ENCODE measurements at places on chromosomes 1 and 21.

DNA sequence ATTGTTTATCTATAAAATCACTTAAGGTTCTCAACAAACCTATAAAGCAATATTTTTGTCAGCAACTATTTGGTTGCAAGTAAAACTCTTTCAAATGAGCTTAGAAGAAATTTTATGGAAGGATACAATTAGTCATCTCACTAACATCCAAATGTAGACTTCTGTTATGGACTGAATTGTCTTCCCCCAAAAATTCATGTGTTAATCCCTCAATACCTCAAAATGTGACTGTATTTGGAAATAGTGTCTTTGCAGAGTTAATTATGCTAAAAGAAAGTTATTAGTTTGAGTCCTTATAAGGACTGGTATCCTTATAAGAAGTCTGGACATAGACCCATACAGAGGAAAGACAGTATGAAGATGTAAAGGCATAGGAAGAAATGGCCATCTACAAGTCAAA, 357.8 kb upstream of the PRMT6 start:
- no peak for DNase-seq

GRCh38 chr1:202197653-202198365, 4.2 kb downstream of the LGR6 start:
- no peak for DNase-seq

DNA sequence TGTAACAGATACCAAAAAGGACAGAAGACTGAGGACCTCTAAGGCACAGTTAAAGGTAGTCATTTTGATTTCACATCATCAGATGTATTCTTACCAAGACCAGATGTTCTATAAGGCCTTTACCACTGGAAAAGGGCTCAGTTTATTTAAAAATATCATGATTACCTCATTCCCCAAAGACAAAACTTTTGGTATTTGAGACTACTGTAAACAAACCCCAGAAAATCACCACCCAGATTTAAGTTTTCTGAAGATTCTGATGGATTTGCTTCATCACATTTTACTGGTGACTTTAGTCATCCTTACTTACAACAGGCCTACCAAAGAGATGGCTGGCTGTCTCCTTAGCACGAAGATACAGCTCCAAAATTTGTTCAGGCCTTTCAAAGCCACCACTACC, 8.3 kb downstream of the ENAH start:
- no peak for DNase-seq

DNA sequence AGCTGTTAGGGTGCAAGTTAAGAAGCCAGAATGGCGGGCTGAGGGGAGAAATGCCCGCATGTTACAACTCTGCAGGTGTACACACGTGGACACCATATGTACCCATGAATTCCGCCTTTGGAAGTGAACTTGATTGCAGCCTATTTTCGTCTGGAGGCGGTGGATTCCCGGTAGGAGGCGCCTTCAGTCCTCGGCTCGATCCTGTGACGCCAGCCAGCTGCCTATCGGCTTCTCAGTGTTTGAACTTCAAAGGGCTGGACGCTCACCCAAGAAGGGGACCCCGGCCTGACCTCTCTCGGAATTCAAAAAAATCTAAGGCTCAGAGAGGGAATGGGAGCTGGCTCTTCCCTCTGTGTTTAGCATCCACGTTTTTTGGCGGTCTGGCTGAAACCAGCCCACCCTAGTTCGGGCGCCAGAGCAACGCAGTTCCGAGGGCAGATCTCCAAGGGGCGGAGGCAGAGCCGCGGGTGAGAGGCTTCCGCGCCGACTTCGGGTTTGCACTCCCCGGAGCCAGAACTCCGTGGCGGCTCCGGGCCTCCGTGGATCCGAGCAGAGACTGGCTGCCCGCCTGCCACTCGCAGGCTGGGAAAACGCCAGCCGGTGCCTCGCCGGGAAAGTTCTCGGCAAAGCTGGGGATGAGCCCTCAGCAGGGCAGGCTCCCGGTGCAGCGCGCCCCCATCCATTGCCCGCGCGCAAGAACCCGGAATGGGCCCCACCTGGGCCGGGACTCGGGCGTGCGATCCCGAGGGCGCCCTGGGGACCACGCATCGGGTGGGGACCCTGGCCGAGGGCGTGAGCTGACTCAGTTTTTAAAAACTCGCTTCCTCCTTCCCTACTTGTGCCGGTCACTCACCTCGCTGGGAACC, 996 bp upstream of the TMEM51 start:
- DNase-seq, result no peak

DNA sequence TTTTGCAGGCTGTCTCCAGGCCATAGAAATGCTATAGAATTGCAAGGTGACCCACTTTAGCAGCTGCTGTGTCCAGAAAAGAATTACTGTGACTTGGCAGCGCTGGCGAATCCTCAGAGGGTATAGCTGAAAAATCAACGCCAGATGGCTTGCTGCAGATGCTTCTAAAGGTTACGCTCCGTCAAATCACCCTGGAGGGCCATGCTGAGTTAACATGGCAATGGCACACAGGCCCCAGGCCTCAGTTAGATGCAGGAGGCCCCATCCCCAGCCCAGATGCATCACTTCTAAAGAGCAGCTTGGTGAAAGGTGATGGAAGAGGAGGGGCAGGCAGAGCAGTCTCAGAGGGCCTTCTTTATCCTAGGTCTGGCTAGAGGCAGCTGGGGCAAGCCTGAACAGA, 18.0 kb downstream of the KIAA1614 start:
- DNase-seq, result no peak

DNA sequence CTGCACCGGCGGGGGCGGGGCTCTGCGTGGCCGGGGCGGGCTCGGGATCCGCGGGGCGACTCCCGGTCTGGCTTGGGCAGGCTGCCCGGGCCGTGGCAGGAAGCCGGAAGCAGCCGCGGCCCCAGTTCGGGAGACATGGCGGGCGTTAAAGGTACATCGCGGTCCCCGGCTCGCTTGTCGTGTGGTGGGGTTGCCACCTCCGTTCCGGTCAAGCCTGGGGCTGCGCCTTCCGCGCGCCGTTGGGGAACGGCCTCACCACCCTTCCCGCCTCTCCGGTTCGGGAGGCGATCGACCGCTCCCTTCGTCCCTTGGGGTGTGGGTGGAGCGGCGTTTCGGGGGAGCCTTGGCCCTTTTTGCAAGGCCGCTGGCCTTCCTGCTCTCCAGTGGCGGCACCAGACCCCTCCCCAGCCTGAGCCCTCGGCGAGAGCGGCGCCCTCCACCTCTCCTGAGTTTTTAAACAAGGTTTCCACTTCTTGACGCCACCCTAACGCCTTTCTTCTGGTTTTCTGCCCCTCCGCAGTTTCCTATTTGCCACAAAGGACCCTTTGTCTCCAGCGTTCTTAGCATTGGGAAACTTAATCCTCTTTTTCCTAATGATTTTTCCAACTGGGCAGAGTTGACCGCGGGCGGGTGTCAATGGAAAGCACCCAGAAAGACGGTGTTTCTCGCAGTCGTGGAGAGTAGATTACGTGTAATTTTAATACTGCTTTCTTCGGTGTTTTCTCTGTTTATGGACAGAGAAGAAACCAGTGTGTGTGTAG, at the start of the genes LEPR and LEPROT:
Gene LEPR, plus strand, starts transcription at position 79 of the 761 bp plus-strand sequence. CDS start 144,898 bp downstream, outside the sequence.
Gene LEPROT, plus strand, starts transcription at position 79 of the 761 bp plus-strand sequence. Its CDS starts 57 bp downstream, at position 136.
- no peak for DNase-seq

GRCh38 chr21:29739176-29739575, 200.6 kb downstream of the GRIK1 start:
- DNase-seq, result no peak

- no peak for DNase-seq
These were observed 5.2 kb downstream of the TBX15 start for GRCh38 chr1:118982821-118983557.

DNA sequence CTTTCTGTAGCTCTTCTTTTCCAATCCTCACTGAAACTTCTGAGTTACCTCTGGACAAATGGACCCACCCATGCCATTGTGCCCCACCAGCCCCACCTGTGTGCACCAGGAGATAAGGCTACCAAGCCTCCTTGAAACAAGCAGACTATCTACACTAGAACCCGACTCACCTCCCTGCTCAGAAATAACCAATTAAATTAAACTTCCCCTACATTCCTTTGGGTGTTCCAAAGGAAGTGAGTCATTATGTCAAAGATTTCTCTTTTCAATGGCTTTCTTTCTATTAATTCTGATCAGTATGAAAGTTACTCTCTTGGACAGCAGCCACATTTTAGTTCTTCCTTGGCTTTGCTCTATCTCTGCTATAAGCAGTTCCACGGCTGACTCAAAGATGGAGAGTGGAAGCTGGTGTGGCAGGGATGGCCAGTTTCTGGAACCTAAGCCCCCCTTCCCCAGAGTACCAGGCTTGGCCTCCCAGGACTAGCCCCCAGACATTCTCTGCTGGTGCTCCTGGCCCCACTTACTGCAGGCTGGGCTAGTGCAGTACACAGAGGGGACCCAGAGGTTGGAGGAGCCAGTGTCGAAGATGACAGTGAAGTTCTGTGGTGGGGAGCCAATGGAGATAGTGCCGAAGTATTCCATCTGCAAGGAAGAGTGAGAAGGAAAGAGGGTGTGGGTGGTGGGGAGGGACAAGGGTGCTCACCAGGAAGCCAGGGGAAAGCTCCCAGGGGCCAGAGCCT, 1.9 kb downstream of the CTSE start:
- DNase-seq, result no peak

DNA sequence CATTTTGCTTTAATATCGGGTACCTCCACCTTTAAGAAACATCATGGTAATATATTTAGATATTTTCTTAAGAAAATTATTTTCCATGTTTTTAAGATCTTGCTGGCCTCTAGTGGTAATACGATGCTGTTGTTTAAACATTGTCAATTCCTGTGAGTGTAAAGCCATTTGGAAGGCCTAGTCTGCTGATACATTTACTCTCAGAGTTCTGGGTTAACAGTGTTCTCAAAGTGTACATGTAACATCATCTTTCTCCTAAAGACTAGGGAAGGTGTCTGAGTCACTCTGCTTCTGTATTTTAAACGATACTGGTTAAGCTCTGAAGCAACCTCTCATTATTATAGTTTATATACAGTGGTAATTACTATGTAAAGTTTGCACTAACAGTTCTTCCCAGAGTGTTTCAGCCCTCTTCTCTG, 189.1 kb downstream of the RASAL2 start:
- DNase-seq, result peak; percentile 11

DNA sequence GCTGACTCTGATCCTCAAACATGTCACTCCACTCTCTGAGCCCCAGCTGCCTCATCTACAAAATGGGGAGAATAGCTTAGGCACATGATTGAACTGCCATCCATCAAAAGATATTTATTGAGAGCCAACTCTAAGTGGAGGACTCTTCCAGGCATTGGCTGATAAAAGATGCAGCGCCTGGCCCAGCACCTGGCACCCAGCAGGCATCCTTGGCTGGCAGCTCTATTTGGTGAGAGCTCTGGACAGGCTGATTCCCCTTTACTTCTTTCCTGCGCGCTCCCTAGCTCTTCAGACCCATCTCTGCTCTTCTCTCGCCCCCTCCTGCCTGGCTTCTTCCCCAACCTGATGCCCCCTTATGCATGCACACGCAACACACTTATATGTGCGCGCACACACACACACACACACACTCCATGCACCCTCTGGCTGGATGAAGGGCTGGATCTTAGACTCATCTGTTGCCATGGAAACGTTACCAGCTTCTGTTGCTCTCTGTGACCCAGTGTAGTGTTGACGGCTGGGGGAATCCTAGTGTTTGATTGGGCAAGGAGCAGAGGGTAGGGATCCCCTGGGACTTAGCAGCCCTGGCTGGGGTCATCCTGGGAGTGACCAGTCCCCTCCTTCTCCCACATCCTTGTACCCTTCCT, 49.3 kb downstream of the VWA5B1 start:
- no peak for DNase-seq

GRCh38 chr1:153673511-153673910, 2.7 kb upstream of the ILF2 start:
- DNase-seq, result no peak

- DNase-seq, result no peak
These were observed 12.2 kb upstream of the PPIH start for GRCh38 chr1:42646056-42646455.

GRCh38 chr1:5165762-5166161, 511.4 kb downstream of the AJAP1 start:
- no peak for DNase-seq

DNA sequence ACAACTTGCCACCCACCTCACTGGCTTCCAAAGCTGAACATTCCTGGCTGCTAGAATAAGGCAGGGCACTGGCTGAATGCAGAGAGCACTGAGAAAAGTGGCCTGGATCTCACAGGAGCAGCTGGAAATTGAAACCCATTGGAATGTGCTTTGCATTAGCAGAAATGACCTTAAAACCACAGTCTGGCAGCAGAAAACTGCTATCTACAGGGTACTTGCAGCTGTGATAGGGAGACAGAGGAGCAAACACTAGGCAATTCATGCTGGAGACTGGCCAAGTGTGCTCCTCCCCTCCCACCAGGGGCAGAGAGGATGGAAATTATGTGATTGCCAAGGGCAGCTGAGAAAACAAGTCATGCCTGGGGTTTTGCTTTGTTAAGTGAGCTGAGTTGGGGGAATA, 47.2 kb downstream of the HSD3B1 start:
- DNase-seq, result peak; percentile 14

DNA sequence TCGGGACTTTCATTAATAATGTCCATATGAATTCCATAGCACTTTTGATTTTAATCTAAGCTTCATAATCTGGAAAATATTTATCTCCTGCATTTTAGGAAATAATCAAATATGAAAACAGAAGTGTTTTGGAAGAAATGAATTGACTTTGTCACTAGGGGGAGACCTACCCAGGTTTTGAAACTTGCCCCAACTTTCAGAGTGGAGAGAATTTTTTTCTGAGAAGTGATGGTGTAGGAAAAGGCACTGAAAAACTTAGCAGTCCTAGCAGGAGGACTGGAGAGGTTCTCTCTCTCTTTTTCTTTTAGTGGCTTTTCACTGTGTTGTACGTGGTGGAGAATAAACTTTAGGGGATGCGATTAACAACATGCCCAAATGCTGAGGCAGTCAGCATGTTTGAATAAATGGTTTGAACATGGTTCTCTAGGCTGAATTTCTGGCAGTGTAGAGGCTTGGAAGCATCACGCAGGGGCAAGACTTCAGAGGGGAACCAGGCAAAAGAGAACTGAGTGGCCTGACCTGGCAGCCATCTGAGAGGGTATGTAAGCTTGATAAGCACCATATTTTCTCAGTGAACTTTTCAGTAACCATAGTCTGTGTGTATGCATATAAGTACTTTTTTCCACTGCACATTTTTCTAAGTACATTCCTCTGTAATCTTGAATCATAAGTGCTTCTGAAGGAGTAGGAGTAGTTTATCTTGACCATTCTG, 68.3 kb upstream of the NEK7 start:
- DNase-seq, result no peak

GRCh38 chr1:8165595-8166360, 139.7 kb upstream of the ERRFI1 start:
- no peak for DNase-seq

GRCh38 chr1:106620521-106620954, 435.9 kb upstream of the PRMT6 start:
- peak; percentile 34 for DNase-seq

DNA sequence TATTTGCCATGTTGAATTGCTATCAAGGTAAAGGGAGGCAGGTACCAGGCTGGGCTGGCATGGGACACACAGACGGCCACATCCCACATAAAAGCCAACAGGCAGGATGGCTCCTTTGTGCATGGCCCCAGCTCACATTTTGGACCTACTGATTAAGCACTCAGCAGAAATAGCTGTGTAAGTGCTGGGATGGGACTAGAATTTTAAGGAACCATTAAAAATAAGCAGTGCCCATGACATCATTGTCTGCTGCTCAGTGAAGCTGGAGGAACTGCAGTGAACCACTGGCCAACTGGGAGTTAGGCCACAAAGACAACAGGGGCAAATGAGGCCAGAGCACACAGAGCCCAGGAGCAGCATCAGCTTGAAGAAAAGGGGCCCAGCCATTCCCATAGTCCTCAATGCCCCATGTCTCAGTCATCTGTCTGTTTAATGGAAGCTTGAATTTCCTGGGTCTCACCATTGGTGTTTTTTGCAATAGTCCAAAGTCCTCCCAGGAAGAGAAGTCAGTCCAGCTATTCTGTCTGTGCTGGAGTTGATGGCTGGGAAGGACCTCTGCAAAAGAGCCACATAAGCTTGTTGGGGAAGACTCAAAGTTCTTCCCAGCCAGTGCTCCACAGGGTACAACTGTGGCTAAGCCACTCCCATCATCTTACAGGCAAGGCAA, 45.3 kb upstream of the TNR start:
- DNase-seq, result no peak
